ENCODE measurements at places on chromosomes 4 and X.
A peak's percentile ranks its signal among the peaks of the same experiment; 100 is the strongest.

GRCh38 chr4:24513718-24514117, 70.6 kb downstream of the DHX15 start:
- DNase-seq, result no peak

- DNase-seq, result peak; percentile 78
Measured at GRCh38 chr4:153154007-153154975, 50.0 kb upstream of the TRIM2 start.

DNA sequence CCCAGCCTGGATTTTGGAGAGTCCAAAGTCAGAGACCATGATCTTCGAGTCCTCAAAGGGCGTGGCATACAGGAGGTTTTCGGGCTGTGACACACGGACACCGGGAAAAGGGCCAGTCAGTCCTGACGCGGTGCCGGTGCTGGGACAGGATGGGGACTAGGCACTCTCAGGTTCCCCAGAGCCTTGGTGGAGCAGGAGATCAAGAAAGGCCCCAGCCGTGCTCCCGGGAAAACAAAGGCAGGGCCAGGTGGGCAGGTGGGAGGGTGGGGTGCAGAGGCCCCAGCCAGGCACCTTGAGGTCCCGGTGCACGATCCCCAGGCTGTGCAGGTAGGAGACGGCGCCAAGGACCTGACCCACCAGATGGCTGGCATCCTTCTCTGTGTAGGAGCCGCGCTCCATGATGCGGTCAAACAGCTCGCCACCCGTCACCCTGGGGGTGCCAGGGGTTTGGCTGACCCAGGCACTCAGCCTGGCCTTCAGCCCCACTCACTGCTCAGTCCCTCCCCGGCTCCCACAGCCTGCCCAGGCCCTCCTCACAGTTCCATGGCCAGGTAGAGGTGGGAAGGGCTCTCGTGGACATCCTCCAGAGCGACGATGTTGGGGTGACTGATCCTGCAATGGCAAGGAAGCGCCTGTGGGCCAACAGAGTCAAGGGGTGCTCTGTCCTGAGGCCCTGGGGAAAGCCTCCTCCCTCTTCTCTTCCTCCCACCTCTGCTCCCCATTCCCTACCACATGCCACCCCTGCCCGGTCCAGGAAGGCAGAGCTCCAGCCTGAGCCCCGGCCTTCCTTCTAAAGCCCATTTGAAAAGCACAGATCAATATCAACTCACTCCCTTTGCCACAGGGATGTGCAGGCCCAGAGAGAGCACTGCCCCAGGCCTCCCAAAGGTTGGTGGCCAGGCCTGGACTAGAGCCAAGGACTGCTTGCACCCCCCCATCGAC, 1.8 kb downstream of the PNCK start:
- DNase-seq, result no peak

GRCh38 chrX:86023811-86024210, 23.5 kb downstream of the CHM start:
- no peak for DNase-seq

- DNase-seq, result no peak
Measured at GRCh38 chr4:169351872-169352271, 81.1 kb upstream of the SH3RF1 start.

DNA sequence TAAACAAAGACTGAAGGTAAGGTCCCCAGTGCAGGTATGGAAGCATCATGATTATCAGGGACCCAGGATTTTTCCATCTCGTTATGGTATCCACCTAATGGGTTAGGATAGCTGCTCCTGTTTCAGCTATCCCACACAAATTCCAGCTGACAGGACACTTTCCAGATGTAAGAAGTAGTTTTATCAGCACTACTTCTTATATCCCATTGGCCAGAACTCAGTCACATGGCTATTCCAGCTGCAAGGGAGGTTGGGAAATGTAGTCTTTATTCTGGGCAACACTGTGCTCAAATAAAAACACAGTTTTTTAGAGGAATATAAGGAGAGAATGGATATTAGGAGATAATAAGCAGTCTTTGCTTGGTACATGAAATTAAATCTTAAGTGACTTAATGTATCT, 96.7 kb downstream of the SRPX start:
- no peak for DNase-seq

DNA sequence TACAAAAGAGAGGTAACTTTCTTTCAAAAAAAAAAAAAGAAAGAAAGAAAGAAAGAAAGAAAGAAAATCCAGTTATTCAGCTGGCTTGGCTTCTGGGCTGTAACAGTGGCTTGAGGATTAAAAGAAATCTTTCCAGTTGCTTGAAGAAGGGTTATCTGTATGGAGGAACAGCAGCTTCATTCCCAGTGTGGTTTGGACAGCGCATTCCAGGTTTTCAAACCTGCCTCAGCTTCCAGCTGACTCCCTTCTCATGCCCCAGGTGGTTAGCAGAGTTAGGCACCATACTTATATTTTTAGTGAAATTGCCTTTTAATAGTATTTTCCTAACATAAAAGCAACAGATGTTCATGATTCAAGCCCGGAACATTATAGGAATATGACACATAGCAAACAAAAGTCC, 48.6 kb downstream of the TMEM164 start:
- DNase-seq, result no peak

GRCh38 chr4:21290562-21290961, 590.3 kb downstream of the PACRGL start:
- DNase-seq, result no peak

DNA sequence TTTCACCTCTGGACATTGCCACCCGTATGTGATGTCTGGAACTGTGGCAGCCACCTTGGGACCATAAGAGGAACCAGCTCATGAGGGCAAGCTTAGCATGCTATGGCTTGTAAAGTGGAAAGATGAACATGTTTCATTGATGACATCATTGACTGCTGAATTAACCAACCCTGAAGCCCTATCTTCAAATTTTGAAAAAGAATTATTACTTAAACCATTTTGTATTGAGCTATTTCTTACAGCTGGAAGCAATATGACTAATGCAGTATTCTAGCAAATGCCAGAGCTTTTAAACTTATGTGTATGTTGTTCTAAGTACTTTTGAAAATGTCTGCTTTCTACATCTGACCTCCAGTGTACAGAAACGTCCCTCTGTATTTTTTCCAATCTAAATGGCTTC, 18.1 kb downstream of the GUCY2F start:
- peak; percentile 58 for DNase-seq

GRCh38 chrX:4764888-4765287, 1051.4 kb upstream of the PRKX start:
- DNase-seq, result peak; percentile 28

GRCh38 chrX:73490661-73491060, 43.8 kb downstream of the CDX4 start:
- DNase-seq, result no peak

DNA sequence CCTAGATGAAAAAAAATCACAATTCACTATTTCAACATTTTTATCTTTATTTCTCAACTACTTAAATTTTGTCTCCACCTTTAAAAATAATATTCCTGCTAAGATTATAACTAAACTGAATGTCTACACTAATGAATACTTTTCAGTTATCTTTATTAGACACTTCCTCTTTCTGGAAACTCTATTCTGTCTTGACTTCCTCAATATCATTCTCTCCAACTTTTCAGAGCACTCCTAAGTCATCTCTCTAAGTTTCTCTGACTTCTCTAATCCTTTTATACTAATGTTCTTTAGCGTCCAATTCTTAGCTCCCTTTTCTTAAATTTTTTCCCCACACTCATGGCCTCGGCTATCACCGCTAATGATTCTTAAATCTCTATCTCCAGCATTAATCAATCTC, 374.2 kb downstream of the FBXO8 start:
- DNase-seq, result no peak

DNA sequence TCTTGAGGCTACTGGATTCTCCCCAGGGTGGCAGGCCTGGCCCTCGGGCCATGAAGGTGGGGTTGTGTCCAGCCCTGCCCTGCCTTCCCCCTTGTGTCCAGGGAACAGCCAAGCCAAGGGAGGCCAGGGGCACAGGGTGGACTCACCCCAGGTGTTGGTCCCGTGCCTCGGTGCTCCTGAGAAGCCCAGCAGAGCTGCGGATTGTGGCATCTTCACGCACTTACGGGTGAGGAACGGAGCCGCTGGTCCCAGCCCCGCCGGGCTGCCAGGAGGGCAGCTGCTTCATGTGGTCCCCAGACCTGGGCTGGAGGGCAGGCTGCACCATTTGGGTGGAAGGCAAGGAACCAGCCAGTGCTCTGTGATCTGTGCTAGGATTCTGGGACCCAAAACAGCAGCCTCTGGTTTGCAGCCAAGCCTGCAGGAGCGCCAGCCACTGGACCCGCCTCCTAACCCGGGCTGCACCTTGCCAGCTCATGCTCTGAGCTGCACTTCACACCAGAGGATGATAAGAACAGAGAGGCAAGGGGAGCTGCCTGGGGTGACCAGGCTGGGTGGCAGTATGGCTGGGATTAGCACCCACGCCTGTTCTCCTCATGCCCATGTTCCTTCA, 36.1 kb upstream of the HMX1 start:
- DNase-seq, result no peak

Measured in fibroblast of skin of right biceps (primary cell).